ENCODE measurements at places on chromosomes 12 and 14. TPM values are rescaled to one million over a fixed set of nuclear protein-coding genes. Genes with fewer than 3 reads are reported as not detected.

Gene TMEM253
- 0.44 TPM for total RNA-seq

Gene TROAP
- 84.3 TPM for total RNA-seq

- no peak for DNase-seq
These were observed 73.2 kb downstream of the ANO4 start for GRCh38 chr12:100867639-100868393.

- DNase-seq: no peak
These were observed 7.8 kb upstream of the KRT74 start for GRCh38 chr12:52581481-52581880.

DNA sequence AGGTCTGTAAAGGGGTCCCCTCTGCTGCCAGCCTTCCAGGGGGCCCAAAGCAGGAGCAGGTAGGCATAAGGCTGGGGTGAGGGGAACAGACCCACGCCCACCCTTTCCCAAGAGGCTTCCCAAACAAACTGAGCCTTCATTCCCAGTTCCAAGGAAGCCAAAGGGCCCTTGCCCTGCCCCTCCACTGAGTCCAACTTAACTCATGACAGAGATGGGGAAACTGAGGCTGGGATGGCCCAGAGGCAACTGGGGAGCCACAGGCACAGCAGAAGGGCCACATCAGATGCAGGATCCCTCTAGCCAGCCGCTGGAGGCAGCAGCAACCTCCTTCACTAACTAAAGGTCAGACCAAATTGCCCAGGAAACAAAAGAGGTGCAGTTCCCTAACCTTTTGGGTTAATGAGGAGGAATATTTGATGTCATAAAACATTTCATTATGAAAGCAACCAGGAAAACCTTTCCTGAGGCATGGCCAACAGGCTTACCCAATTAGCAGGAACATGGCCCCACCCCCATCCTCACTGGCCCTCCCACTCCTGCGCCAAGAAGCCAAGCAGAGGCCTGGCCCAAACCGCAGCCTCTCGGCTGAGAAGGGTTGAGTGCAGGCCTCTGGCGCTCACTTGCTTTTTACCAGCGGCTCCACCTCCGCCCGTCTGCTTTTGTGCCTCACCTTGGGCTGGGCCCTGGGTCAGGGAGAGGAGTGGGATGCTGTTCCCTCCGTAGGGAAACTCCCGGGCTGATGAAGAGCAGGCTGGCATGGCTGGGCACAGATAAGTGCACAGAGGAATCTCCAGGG lies 293.5 kb upstream of the RTL1 start:
- no peak for DNase-seq
